Fibroblast of villous mesenchyme (primary cell): ENCODE measurements at places on chromosomes 1 and 21. TPM values are rescaled to one million over a fixed set of nuclear protein-coding genes. Genes with fewer than 3 reads are reported as not detected.
A peak's percentile ranks its signal among the peaks of the same experiment; 100 is the strongest.

- DNase-seq: no peak
Measured at GRCh38 chr1:11045428-11046269, 1.4 kb downstream of the MASP2 start.

DNA sequence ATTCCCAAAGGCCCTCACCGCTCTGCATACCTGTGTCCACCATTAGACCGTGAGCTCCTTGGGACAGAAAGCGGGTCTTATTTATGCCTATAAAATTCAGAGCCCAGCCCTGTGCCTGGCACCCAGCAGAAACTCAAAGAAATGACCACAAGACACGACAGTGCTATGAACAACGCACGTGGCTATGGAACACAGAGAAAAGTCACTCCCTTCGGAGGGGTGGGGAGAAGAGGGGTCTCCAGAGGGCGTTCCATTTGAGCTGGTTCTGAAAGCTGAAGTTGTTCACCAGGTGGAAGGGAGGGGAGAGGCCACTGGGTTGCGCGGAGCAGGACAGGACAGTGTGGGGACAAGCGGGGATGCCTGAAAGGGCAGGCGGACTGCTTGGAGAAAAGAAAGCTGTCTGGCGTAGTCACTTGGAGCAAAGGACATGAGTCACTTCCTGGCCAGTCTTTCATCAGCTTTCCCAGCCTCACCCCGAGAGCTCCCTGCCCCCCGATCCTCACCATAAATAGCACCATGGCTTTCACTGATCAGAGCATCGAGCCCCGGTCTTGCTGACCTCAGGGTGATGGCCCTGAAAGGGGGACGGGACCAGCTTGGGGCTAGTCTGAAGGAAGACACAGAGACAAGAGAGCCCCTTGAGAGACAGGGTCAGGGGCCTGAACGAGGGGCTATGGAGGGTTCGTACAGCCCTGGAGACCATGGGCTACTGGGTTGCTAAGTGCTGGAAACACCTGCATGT, 28.5 kb downstream of the ECE1 start:
- DNase-seq: peak; percentile 97

- DNase-seq: no peak
Measured at GRCh38 chr1:119323216-119323982, 45.2 kb upstream of the HAO2 start.

GRCh38 chr1:221069178-221069903, 190.1 kb downstream of the HLX start:
- DNase-seq: no peak

DNA sequence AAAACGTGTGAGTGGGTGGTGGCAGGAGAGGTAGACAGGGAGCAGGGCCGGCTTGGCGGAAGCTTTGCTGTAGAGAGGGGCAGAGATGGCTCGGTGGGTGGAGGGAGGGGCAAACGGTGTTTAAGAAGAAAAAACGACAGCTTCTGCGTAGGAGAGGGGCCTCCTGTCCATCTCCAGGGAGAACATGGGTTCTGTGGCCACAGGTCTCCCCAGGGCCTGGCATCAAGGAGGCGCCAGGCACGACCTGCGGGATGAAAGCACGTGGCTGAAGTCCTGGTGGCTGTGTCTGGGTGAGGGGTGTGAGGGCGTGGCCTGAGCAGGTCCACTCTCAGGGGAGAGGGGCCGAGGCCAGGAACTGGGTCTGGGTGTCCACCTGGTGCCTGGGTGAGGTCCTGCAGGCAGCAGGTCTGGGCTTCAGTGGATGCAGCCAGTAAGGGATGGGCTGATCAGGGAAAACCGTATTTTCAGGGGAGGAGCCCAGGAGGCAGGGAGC, 940 bp upstream of the PRKCZ start:
- no peak for DNase-seq

DNA sequence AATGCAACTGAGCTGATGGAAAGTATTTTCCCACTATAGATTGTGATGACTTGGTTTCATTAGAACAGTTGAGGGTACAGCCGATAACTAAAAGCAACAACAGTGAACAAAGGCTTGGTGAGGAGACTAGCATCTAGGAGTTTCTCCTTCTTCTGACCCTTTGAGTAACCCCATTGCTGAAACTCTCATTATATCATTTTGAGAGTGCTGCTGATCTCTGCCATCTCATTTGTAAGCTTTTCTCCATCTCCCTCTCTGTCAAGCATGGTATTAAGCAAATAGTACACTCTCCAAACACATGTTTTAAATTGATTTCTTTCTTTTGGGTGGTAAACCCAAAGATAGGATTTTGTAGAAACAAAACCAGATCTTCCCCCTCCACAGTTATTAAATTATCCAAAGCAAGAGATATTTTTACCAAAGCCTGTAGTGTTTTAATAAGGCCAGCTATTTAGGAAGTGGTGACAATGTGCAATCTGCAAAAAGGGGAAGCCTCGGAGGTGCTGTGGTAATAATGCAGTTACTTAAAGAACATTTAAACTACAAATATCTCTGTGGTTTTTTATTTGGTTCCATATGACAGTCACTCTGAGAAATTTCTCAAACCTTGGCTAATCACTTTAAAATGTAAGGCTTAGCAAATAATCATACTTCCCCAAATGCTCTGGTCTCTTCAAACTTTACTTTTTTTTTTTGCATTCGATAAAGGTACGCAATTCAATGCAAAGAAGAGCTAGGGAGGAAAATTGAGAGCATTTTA, 287.5 kb downstream of the HLX start:
- no peak for DNase-seq

GRCh38 chr1:229224308-229224707, 46.6 kb upstream of the RAB4A start:
- DNase-seq: peak; percentile 49

- peak; percentile 51 for DNase-seq
Measured at GRCh38 chr1:18949686-18950400, 6.6 kb downstream of the IFFO2 start.

DNA sequence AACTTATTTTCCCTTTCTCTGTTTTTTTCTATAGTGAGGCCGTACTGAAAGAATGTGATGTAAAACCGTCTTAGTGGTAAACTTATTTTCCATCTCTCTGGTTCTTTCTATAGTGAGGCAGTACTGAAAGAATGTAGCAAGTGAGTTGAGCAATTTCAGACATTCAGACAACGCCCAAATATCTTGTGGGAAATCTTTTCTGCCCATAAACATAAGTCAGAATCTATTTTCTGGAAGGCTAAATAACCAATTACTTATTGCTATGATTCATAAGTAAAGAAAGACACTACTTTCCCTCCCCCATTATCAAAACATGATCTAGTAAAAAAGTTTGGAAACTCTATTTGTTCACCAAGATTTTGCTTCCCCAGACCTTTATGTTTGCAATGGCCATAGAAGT, 18.8 kb upstream of the SCCPDH start:
- peak; percentile 97 for DNase-seq

- DNase-seq: peak; percentile 48
Measured at GRCh38 chr21:26469789-26470188, 103.3 kb downstream of the CYYR1 start.

AMIGO1 gene
- total RNA-seq: 0.97 and 3.5 TPM in 2 replicates

TCHH gene
- total RNA-seq: under 0.01 TPM in 1 of 2 replicates, not detected in the other

KRTAP11-1 gene
- total RNA-seq: not detected in 2 replicates

KLHDC7A gene
- total RNA-seq: not detected in 2 replicates

OR2L5 gene
- total RNA-seq: not detected in 2 replicates
